Amygdala (tissue), 56 donors: ENCODE measurements at places on chromosomes 11 and 22.

GRCh38 chr11:124467381-124467927 is 22.0 kb upstream of the OR8B8 start:
- no peak for DNase-seq

- DNase-seq: no peak
These were observed 12.3 kb downstream of the IL17RA start for GRCh38 chr22:17097062-17097461.

DNA sequence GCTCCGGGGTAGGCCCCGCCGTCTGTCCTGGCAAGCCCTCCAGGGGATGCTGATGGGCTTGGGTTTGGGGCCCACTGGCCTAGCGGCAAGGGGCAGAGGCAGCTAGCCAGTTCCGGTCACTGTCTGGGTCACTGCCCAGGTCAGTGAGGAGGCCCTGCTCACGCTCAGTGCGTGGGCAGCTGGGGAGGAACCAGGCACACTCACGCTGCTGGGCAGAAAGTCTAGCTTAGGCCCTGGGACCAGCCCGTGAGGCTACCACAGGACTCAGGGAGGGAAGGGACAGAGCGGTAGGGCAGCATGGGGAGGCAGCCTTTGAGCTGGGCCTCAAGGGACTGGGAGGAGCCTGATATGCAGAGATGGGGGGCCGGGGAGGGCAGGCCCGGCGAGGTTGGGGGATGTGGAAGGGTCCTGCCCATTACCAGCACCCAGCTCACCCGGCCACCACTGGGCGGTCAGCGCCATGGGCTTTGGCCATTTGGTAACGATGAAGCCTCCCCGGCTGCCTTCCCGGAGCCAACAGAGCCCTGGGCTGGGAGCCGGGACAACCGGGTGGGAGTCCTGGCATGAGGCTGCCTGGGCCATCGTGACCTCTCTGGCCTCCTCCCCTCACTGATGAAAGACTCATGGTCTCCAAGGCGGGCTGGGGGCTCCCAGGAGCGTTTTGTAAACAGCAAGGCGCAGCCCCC is 14.2 kb downstream of the SHISAL1 start:
- DNase-seq: no peak

GRCh38 chr11:662689-663274 is 25.7 kb downstream of the DRD4 start:
- DNase-seq: no peak

- no peak for DNase-seq
These were observed 6.7 kb upstream of the ANAPC15 start for GRCh38 chr11:72119198-72119597.

GRCh38 chr22:49561976-49562375 is 265.7 kb downstream of the BRD1 start:
- DNase-seq: no peak

GRCh38 chr22:35229865-35230264 is 27.4 kb upstream of the HMGXB4 start:
- no peak for DNase-seq

DNA sequence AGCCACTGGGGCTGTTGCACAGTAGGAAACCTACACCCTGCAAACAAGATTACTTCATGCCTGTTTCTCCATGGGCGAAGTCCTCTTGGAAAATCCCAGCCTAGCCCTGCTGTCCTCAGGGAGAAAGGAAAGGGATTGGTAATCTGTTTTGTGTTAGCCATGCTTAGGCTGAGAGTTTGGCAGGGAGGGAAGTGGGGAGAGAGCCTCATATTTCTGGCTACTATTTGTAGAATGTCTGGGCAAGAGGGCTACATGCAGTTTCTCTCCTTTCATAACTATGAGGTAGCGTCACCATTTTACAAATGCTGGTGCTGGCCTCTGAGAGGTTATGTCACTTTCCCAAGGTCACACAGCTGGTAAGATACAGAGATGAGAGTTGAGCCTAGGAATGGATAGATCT is 737 bp upstream of the MFRP start:
- DNase-seq: no peak

DNA sequence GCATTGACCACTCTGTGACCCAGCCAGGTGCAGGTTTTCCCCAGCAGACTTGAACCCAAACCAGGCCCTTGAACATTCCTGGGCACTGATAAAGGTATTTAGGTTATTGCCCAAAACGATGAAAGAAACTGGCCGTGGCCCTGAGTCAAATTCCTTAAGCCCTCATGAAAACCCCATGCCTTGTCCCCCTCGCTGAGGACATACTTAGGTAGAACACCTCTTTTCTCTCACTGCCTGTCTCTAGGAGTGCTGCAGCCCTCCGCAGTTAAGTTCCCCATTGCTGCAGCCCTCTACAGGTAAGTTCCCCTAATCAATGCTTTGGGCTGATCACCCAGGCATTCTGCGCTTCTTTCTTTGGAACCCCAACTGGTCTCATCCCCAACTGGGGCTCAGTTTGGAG is 961.6 kb downstream of the TBC1D22A start:
- no peak for DNase-seq

DNA sequence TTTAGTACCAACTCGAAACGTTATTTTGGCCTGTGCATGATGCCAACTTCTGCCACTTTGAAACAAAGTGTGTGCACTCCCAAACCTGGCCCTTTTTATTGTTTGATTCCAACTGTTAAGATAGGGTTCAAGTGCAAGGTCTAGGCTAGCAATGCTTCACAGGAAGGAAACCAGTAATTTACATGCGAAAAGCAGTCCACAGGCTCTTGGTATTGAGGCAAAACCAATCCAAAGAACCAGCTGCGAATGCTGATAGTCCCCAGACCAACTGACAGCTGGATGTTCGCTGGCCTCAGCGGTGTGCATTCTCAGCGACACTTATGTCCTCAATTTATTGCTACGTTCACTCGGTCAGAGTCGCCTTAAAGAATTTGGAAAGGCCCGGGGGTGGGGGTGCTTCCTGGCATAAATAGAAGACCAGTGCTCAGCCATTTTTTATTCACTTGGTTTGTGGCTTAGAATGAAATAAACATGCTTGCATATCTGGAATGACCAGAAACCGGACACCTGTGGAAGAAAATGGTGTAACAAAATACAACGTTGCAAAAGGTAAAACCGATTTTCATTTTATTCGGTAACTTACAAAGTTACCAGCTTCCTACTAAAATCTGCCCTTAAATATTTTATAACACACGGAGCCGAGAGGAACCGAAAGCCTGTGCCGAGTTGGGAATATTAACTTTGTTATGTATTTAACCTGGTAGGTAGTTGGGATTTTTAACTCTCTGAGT is 1.6 kb downstream of the CPT1A start:
- no peak for DNase-seq

DNA sequence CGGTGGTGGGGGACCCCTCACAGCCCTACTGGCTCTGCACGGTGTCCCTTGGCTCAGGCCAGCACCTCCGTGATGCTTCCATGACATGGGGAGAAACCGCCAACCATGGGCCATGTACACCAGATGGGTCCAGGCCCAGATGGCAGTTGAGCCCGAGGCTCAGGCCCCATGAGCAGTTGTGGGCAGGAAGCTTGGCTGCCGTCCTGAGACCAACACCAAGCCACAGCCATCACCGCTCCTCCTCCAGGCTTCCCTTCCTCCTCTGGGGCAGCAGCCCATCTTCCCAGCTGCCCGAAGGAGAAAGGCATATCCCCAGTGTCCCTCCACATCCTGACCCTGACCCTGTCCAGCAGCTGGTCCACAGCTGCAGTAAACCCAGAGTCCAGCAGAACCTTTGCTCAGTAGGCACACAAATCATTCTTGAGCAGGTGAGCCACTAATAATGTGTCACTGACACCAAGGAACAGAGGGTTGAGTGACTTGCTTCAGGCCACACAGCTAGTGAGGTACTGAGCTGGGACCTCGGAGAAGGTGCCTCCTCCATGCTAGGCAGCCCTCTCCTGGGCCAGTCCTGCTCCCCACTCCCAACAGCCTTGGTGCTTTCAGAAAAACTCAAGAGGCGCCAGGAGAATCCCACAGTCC is 204.9 kb downstream of the CTTN start:
- DNase-seq: no peak

- no peak for DNase-seq
These were observed 72.1 kb downstream of the LRRC32 start for GRCh38 chr11:76598426-76598839.

GRCh38 chr11:36027731-36028130 is 83.9 kb downstream of the LDLRAD3 start:
- DNase-seq: no peak

DNA sequence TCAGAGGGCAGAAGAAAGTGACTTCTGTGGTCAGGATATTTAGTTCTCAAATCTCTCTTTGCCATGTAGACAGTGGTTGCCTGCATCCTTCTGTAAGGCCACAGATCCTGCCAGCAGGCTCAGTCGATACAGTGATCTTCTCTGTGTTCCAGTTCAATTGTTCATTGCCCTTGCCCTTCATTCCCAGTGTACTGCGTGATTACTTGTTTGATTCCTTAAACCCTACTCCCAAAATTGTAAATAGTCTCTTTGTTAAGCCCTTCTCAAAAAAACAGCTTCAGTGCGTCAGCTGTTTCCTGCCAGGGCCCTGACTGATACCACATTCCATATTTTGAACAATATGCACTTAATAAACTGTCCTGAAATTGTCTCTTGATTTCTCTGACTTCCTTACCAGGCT is 9.3 kb upstream of the TYR start:
- no peak for DNase-seq

DNA sequence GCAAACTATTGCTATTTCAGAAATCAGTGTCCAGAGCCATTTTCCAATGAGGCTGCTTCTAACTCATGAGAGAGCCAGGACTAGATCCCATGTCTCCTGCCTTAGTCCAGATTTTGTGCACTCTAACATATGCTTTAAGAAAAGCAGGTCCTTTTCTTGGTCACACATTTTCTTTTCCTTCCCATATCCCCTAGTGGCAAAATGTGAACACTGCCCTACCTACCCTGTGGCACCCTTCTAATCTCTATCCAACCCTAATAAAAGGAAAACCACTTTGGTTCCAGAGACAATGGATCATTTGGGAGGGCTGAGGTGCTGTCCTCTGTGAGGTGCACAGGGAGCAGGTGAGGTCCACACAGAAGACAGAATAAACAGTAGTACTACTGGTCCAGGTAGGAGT is 72.0 kb upstream of the DDI1 start:
- no peak for DNase-seq
